ENCODE measurements at places on chromosomes 13 and 19. TPM values are rescaled to one million over a fixed set of nuclear protein-coding genes. Genes with fewer than 3 reads are reported as not detected.

IGFL2 gene
- not detected for total RNA-seq

DNA sequence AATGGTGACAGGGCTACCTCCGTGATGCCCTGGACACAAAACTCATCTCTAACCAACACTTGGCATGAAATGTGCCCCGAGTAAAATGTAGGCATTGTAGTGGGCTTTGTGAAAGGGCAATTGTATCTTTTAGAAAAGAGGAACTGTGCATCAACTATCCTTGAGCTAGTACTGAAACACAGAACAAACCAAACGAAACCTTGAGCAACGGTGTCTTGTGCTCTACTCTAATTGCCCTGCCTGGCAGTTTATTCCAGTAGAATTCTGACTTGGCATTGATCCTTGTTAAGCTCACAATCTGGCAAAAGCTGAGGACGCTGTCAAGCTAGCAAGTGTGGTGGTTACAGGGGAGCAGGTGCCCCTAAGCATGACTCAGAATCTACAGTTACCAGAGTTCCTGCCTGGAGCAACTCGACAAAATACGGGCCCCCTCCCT is 707.1 kb upstream of the SPRY2 start:
- no peak overlapping the region for H3K4me3 ChIP-seq
- no peaks in the 10 kb centered on the region for H3K36me3 ChIP-seq

DNA sequence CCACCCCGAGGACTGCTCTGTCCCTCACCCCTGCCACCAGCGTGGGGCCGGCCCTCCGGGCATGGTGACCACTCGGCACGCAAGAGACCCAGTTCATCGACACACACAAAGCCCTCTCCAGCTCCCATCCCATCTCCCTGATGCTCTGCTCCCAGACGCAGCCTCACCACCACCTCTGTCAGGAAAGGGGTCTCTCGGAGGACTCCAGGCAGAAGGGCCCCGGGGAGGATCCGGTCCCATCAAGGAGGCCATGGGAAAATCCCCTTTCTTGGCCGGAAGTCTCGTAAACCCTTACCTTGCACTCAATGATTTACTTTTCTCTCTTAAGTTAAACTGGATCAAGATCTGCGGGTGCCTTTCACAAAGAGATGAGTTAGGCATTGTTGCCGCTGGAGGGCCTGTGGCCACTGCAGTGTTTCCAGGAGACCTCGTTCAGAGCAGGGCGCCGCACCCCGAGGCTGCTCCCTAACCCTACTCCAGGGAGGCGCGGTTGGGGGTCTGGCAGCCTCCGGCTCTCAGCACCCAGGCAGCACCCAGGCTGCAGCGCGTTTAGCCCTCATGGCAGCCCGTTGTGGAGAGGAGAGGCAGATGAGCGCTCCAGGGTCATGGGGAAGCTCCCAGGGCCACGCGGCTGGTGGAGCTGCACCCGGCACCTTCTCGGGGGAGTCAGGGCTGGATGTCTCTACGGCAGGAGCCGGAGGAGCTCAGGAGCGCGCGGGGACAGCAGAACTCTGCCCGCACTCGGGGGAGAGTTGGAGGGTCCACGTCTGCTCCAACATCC is 31.0 kb downstream of the C2CD4C start:
- H3K4me1 ChIP-seq = peaks cover 3% of the 10 kb centered on the region
- no peak overlapping the region for H3K4me3 ChIP-seq
- H3K27ac ChIP-seq = no peak overlapping the region

- H3K4me1 ChIP-seq = no peaks in the 10 kb centered on the region
- no peak overlapping the region for H3K4me3 ChIP-seq
- H3K27me3 ChIP-seq = peaks cover 19% of the 10 kb centered on the region
- no peak for DNase-seq
- H3K36me3 ChIP-seq = no peaks in the 10 kb centered on the region
Measured at GRCh38 chr19:35521124-35521743, 6.9 kb downstream of the SBSN start.

- H3K4me3 ChIP-seq = no peak overlapping the region
- peak; percentile 53 for DNase-seq
- no peaks in the 10 kb centered on the region for H3K27me3 ChIP-seq
- no peaks in the 10 kb centered on the region for H3K36me3 ChIP-seq
- H3K4me1 ChIP-seq = peaks cover 36% of the 10 kb centered on the region
Measured at GRCh38 chr19:919199-920050, 2.3 kb downstream of the KISS1R start.

Measured in naive thymus-derived CD8-positive, alpha-beta T cell (primary cell).